NCI-H460 (cell line): ENCODE measurements at places on chromosomes 2 and 18.

DNA sequence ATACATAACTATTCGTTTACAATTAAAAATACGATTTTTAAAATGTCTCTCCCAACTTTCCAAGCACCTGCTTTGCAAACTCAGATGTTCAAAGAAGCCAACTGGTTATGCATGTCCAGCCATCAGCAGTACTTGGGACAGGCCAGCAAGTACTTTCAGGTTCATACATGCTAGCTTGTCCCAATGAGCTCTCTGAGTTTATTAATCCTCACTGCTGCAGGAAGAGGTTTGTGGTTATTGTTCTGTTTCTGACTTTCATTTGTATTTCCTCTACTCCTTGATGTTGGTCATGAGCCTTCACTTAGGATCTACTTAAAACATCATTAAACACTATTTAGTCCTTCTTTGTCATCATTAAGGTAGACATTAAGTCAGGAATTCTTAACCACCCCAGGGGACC is 374.1 kb downstream of the LRATD1 start:
- DNase-seq, result no peak

- no peak for DNase-seq
Measured at GRCh38 chr18:36179562-36180355, 7.5 kb upstream of the MOCOS start.

DNA sequence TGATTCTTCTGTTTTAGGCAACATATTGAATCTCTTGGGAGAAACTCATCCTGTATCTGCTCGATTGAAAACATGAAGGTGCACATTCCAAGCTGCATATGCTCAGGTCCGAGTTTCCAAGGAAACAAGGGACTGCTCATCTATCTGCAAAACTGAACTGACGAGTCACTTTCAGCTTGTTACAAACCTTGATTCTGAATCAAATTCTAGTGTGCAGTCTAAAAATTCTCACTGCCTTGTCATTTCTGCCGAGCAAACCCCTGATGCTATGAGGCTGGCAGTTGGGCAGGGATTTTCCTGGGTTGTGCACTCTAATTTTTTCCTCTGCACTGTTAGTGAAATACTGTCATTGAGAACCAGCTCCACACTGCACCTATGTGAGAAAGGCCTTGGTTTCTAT is 101.3 kb upstream of the ETAA1 start:
- DNase-seq, result no peak

- no peak for DNase-seq
Measured at GRCh38 chr2:234204480-234204879, 154.0 kb downstream of the SPP2 start.

- DNase-seq, result no peak
Measured at GRCh38 chr2:128467321-128467969, 148.8 kb upstream of the HS6ST1 start.

DNA sequence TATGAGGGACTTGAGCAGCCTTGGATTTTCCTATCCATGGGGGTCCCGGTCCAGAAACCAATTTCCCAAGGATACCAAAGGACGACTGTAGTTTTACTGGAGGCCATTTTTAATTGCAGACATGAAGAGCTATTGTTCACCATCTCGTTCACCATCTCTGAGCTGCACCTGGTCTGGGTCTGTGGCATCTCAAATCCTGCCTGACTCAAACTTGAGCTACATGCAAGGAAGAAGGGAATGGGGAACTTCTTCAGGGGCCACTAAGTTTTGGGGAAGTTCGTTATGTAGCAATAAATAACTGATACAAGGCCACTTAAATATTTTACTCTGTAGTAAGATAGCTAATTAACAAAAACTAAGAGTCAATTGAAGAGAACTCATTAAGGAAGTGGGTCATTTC is 2.1 kb upstream of the SMCHD1 start:
- DNase-seq, result no peak

DNA sequence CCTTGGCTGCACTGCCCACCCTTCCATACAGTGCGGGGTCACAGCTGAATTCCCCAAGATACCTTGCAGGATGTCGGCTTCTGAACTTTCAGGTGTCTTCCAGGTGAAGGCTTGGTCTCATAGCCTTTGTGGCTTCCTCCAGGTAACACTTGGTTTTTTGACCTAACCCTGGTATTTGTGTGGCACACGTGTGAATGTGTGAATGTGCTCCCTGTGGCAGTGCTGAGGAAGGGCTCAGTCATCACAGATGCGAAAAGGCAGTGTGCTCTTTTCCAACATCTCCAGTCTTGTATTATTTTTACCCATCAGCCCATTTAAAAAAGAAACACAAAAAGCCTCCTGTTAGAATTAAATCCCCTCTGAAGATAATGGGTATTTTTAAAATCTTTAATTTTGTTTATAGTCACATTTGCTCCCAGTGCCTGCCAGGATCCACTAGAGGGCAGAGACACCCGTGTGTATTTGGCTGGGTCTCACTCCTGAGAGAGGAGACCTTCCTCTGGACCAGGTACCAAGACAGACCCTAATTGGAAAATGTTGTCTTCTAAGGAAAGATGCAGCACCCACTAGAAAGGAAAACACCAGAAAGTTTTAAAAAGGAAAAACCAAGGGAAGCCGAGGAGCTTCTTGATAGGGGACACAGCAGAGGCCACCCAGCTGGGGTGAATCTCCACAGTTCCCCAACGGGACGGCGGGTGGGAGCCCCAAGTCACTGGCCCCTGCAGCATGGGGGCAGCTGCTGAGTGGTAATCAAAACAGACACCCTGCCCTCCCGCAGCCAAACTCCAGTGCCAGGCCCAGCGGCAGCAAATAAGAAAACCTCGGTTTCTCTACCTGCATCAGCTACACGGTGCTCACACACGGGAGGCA is 27.7 kb downstream of the FAM110C start:
- DNase-seq, result no peak

- no peak for DNase-seq
Measured at GRCh38 chr2:233385489-233386044, 31.3 kb downstream of the DGKD start.

GRCh38 chr18:12442946-12443345 is 35.2 kb downstream of the PRELID3A start:
- DNase-seq, result no peak

- DNase-seq, result no peak
Measured at GRCh38 chr2:46574457-46575355, 95.3 kb downstream of the TMEM247 start.

DNA sequence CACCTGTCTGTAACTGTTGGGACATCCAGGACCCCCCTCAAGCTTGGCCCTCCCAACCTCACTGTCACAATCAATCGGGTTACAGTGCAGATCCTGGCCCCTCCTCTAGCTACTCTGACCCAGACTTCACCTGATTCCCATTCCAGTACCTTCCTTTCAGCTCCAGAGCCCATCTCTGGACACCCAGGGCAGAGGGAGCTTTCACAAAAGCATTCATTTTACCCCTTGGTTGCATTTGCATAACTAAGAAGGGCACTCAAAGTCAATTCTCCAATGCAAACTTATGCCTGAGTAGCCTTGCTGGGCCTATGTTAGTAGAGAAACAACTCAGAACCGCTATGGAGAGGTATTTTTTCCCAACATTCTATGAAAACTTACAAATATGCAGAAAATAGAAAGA is 7.4 kb downstream of the ZAP70 start:
- DNase-seq, result no peak

- no peak for DNase-seq
Measured at GRCh38 chr2:101781326-101781725, 83.8 kb downstream of the MAP4K4 start.

DNA sequence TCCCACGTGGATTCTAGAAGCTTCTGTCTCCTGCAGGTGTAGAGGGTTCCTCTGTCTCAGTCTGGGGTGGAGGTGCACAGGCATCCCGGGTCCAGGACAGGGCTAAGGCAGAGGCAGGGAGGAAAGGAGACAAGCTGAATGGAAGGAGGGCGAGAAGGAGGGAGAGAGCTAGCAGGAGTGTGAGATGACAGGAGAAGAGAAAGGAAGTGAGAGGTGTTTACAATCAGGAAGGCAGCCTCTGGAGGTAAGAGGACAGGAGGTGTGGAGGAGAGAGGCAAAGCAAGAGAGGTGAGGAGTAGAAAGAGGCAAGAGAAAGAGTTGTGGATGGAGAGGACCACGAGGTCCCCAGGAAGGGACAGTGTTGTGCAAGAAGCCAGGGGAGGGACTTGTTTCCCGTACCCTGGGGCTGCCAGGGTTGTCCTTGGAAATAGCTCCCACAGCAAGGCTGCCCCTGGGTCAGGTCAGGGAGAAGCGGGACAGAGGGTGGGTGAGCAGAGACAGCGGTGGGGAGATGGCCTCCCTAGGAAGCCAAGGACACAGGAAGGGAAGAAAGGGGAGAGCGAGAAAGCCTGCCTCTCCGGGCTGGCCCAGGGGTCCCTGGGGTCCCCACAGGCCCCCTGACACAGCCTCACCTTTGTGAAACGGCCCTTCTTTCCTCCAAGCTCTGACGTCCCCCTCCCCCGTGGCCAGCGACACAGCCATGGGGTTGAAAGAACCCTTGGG is 136.9 kb downstream of the CYP26B1 start:
- no peak for DNase-seq

GRCh38 chr2:154978244-154978643 is 279.7 kb downstream of the KCNJ3 start:
- DNase-seq, result no peak

DNA sequence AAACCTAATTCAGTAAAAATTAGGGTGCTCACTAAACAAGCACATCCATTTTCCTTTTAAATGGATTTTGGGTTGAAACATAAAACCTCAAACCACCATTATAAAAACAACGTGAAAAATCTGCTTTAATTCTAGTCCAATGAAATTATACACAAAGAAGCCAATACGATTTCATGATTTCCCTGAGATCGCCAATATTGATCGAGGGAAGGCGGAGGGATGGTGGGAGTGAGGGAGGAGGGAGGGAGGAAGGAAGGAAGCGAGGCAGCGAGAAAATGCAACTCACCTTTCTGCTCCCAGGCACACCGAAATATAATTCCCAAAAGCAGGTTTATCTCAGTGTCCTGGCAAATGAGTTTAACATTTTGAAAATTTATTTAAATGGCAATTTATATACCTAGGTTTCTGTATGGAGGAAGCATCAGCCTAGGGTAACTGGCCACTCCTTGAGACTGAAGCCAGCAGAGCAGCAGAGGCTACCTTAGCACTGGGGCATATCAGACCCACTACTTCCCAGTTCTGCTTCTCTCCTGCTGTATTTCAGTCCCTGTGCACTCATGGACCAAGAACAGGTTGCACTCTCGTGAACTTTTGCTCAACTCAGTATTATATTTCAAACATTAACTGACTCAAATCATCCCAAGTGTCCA is 2.3 kb upstream of the ONECUT2 start:
- DNase-seq, result no peak

GRCh38 chr2:220787251-220787650 is 784.9 kb downstream of the EPHA4 start:
- no peak for DNase-seq

DNA sequence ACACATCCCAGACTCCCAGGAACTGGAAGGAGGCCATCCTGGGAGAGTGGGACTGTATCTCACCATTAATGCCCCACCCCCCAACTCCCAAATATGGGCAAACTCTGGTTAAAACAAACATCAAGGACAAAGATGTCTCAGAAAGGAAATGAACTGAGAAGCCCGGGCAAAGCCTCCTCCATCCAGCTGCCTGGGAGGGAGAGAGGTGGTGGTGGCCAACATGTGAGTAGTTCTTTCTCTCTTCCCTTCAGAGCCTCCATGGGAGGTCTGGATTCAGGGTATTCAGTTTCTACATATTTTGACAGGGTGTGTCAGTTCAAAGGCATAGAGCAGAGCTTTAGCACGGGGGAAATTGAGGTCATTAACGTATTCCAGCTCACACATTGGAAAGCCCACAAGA is 57.5 kb downstream of the CXCR4 start:
- no peak for DNase-seq

- DNase-seq, result no peak
Measured at GRCh38 chr2:204615456-204615855, 70.2 kb downstream of the PARD3B start.

- DNase-seq, result peak; percentile 14
Measured at GRCh38 chr2:142037066-142037465, 93.8 kb downstream of the LRP1B start.
